Femur (tissue), 1 donor: ENCODE measurements at places on chromosomes 4 and X.

DNA sequence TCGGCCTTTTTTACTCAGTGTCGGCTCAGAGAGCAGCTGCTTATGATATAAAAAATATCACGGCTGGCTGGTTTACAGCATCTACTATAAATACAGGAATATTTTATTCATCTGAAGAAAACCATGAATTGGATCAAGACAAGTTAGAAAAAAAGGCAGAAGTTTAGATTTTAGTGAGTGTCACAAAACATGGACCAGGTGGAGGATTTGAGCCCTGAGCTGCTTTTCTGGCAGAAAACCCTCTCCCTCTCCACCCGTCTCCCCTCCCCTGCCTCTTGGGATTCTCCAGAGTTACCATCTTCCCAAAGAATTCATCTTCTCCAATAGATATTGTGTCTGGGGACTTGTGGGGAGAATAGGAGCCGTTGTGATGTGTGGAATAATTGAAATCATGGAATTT lies 142.8 kb upstream of the RAI2 start:
- DNase-seq = no peak

- DNase-seq = no peak
These were observed 136.6 kb downstream of the PDGFRA start for GRCh38 chr4:54365691-54366090.

GRCh38 chrX:134692990-134693389 lies 34.7 kb upstream of the PLAC1 start:
- no peak for DNase-seq

GRCh38 chr4:181161669-181162068 lies 1081.5 kb upstream of the TENM3 start:
- DNase-seq = no peak

GRCh38 chr4:136967069-136967468 lies 565.2 kb downstream of the PCDH18 start:
- no peak for DNase-seq

DNA sequence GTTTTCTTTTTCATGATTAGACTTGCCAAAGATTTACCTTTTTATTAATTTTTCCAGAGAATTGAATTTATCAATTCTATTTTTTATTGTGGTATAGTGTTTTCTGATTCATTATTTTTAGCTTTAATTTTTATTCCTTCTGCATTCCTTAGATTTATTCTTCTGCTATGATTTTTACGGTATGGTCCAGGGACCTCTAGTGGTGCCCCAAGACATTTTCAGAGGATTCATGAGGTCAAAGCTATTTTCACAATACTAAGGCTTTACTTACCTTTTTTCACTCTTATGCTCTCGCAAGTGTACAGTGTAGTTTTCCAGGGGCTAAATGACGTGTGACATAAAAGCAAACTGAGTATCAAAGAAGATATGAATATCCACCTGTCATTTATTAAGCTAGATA lies 8.0 kb downstream of the RADX start:
- DNase-seq = no peak

- no peak for DNase-seq
These were observed 71.3 kb downstream of the GLRA3 start for GRCh38 chr4:174757736-174758135.

GRCh38 chr4:137705171-137705783 lies 173.0 kb upstream of the PCDH18 start:
- no peak for DNase-seq

DNA sequence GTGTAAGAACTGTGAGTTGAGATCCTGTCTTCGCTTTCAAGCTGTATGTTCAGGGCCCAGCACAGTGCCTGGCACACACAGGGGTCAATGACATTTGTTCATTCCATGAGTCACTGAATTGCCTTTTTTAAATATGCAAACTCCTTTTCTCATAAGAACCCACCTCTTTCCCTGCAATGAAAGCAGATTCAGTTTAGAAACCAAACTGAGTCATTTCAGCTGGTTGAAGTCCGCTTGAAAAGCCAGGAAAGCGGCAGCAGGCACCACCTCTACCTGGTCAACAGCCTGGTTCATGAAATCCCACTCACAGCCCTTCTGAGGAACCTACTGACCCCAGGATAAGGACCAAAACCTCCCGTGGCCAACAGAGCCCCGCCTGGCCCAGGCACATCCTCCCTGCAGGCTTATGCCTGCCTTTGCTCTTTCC lies 4.5 kb upstream of the C1QTNF7 start:
- no peak for DNase-seq

DNA sequence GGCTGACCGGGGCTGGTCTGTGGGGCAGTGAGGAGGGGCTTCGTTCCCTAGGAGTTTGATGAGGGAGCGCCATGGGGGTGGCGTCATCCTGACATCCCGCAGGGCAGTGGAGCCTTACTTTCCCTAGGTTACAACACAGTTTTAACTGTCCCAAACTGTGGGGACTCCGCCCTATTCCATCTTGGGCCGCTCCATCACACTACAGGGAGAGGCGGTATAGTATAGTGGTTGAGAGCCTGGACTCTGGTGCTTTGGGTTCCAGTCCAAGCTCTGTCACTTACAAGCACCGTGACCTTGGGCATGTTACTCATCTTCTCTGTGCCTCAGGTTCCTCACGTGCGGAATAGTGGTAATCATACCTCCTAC lies 44.2 kb downstream of the ZNF185 start:
- DNase-seq = no peak

GRCh38 chrX:23883737-23884354 lies 23.9 kb downstream of the APOO start:
- no peak for DNase-seq

DNA sequence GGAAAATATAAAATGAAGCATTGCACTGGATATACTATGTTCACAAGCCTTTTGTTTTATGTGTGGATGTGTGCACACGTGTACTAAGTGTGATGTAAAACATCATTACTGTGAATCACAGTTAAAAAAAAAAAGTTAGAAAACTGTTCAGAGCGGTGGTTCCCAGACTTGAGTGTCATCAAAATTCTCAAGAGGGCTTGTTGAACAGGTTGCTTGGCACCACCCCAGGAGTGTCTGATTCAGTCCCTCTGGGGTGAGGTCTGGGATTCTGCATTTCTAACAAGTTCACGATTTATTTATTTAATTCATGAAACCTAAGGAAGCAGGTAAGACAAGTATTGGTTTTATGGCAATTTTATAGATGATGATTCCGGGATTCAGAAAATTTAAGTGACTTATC lies 1.8 kb downstream of the CENPU start:
- no peak for DNase-seq
